H9 (cell line): ENCODE measurements at places on chromosomes 2 and 18. TPM values are rescaled to one million over a fixed set of nuclear protein-coding genes. Genes with fewer than 3 reads are reported as not detected.

GRCh38 chr2:232533944-232534710, 5.4 kb upstream of the CHRNG start:
- H3K4me1 ChIP-seq: peaks cover 4% of the 10 kb centered on the region; the same call in 1 of the 2 replicates
- no peak overlapping the region for H3K4me3 ChIP-seq
- no peaks in the 10 kb centered on the region for H3K36me3 ChIP-seq
- no peak overlapping the region for H3K27ac ChIP-seq
- no peak for DNase-seq

DNA sequence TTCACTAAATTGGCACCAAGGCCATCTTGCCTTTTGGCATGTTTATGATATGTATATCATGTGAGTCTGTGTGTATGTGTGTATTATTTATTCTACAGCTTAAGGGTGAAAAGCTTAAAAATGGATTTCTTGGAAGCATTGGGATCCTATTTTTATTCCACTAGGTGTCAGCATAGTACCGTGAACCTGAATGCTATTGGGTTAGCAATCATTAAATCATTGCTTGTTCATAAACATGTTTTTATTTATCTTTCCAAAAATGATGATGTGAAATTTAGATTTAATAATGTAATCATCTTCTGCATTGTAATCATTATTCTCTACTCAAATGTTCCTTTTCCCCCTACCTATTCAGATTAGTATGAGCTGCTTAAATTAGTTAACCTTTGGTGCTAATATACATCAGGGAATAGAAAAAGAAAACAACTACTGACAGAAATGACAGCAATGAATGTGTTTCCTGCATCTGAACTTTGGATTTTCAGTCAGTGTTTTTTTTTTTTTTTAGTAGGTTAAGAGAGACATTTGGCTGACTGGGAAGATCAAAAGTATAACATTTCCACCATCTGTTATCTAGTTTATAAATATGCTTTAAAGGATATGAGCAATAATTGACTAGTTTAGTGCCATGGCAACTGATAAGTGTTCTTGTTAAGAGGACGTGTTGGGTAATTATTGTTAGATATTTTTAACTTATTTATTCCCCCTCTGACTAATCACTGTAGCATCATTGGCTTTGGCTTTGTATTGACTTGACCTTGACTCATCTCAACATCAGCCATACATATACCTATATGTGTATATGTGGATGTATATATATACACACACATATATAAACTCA, 14.1 kb upstream of the ZSWIM2 start:
- H3K4me3 ChIP-seq: no peak overlapping the region
- no peak for DNase-seq

DNA sequence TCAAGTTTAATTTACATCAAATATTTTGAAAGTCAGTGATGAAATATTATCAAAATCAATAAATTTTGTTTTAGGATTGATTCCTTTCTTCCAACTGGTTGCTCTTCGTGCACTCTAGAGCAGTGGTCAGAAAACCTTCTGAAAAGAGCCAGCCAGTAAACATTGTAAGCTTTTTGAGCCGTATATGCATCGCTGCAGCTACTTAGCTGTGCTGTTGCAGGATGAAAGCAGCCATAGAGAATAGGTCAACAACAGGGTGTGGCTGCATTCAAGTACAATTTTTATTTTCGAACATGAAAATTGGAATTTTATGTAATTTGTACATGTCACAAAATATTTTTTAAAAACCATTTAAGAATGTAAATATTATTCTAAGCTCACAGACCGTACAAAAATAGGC, 94.9 kb downstream of the MGAT5 start:
- no peak overlapping the region for H3K27ac ChIP-seq
- DNase-seq: no peak
- H3K27me3 ChIP-seq: no peaks in the 10 kb centered on the region
- H3K4me3 ChIP-seq: no peak overlapping the region

Gene VAPA
- 126 and 141 TPM in 2 replicates for total RNA-seq

GRCh38 chr2:81550277-81550676, 1245.7 kb upstream of the LRRTM1 start:
- H3K4me1 ChIP-seq: no peaks in the 10 kb centered on the region
- peaks cover 2% of the 10 kb centered on the region; the same call in 1 of the 2 replicates for H3K36me3 ChIP-seq
- H3K27ac ChIP-seq: no peak overlapping the region

DNA sequence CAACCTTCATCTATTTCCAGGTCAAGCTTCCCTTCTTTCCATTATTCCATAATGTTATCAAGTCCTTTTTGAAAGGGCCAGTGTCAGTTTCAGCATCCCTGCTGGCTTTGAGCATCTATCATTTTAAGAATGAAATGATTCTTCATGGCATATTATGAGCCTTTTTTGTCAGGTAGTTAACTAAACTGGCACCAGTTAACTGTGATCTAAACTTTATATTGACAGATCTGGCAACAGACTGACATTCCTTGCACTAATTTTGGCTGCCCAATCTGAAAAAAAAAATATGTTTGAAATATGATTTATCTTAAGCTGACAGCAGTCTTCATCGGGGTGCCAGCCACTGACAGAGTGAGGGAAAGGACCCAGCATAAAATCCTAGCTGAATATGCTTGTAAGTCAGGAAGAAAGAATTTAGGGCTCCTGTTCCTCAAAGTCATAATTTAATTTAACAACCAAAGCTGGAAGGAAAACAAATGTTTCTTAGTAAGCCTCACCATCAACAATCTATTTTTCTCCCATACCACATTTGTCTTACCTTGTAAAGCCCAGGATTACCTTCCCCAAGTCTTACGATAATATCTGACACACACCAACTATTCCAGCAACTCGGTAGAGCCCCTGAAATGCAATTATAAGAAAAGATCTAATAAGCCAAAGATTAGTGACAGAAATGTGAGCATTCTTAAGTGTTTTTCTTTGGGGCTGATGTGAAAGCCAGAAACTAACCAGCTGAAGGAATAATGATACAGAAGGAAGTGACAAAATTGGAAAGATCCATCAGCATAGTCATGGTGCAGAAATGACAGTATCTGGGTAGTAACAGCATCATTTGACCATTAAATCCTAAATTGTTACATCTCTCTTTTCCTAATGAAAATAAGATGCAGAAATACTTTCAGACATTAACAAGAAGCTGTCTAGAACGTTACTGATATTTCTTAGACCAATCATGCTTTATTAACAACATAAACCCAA, 228.1 kb downstream of the RBM43 start:
- H3K27ac ChIP-seq: no peak overlapping the region
- H3K36me3 ChIP-seq: no peaks in the 10 kb centered on the region
- no peaks in the 10 kb centered on the region; the same call in 1 of the 2 replicates for H3K4me1 ChIP-seq
- H3K4me3 ChIP-seq: no peak overlapping the region
